ENCODE measurements at places on chromosomes 2 and 18. TPM values are rescaled to one million over a fixed set of nuclear protein-coding genes. Genes with fewer than 3 reads are reported as not detected.

The MROH2A gene
- not detected for total RNA-seq

The CACNB4 gene
- 0.23 TPM for total RNA-seq

The PDE1A gene
- not detected for total RNA-seq

The RESP18 gene
- total RNA-seq: not detected

The C2orf74 gene
- total RNA-seq: 7.9 TPM

The CCDC85A gene
- total RNA-seq: not detected

The BCL11A gene
- 0.21 TPM for total RNA-seq

The AAMP gene
- total RNA-seq: 82.9 TPM

The TEX44 gene
- total RNA-seq: not detected

The TDRD15 gene
- total RNA-seq: not detected

The GAREM1 gene
- not detected for total RNA-seq

The IRS1 gene
- total RNA-seq: 1.9 TPM

The IGFBP2 gene
- 32.5 TPM for total RNA-seq

The PROM2 gene
- 0.59 TPM for total RNA-seq

The POTEI gene
- not detected for total RNA-seq

The FOXI3 gene
- not detected for total RNA-seq

The AAK1 gene
- 108 TPM for total RNA-seq

The KIF1A gene
- 0.97 TPM for total RNA-seq

DNA sequence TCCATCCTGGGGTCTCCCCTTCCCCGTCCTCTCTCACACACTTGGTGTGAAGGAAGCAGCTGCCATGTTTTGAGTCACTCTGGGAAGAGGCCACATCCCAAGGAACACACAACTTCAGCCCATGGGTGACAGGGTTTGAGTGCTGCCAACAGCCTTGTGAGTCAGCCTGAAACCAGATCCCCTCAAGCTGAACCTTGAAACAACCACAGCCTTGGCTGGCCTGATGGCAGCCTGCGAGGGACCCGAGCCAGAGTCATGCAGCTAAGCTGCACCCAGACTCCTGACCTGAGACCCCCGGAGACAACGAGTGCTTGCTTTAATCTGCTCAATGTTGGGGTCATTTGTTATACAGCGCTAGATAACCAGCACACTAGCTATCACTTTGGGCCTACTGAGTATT lies 19.3 kb upstream of the MC2R start:
- no peak for DNase-seq

- no peak for DNase-seq
These were observed 317.7 kb downstream of the RDH14 start for GRCh38 chr2:18242716-18243115.

GRCh38 chr2:114068438-114068837 lies 178.5 kb downstream of the ACTR3 start:
- no peak for DNase-seq

- no peak for DNase-seq
These were observed 13.6 kb upstream of the CXXC1 start for GRCh38 chr18:50301074-50301473.

GRCh38 chr2:68741805-68742306 lies 7.2 kb downstream of the ARHGAP25 start:
- peak; percentile 4 for DNase-seq

DNA sequence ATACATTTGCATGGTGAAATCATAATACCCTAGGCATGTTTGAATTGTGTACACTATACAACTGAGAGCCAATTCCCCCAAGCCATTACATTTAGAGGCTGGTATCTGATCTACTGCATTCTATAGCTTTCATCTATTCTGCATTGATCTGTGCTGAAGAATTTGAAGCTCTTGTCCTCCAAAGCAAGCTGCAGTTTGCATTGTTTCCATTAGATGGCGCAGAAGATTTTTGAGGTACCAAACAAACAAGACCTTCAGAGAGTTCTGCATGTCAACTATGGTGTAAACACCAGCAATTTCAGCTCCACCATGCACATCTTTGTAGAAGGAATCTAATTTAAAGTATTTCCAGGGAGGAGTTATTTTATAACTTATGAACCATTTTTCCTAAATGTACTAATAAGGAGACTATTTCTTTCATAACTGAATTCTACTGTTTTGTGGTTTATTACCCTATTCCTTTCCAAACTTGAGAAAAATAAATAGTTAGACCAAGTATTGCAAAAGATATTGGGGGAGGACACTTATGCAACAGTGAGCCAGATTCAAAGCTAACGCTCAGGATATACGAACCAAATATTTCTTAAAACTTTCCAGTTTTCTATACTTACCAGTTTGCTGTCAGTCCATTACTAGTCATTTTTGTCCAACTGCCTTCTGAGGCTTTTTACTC lies 761.8 kb upstream of the ACVR2A start:
- DNase-seq: peak; percentile 31

DNA sequence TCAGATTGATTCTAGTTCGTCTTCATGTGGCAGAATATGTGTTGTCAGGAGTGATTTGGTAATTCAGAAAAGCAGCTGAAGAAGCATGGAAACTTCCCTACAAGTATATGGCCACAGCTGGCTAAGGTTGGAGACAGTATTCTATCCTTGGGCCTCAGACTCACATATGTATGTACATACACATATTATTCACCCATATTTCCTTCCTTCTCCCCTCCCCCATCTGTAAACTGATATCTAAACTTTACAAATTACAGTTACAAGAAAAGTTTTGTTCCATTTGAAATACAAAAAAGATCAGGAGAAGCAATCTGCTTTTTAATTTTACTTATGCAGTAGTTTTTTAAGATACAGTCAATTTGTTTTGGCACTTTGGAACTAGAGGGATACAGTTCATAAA lies 3.1 kb downstream of the SP3 start:
- DNase-seq: no peak

GRCh38 chr2:154452906-154453493 lies 245.5 kb upstream of the KCNJ3 start:
- DNase-seq: no peak

- DNase-seq: no peak
These were observed 39.0 kb downstream of the TBC1D8 start for GRCh38 chr2:101111917-101112771.

GRCh38 chr2:186347472-186347871 lies 138.6 kb upstream of the ZC3H15 start:
- no peak for DNase-seq

DNA sequence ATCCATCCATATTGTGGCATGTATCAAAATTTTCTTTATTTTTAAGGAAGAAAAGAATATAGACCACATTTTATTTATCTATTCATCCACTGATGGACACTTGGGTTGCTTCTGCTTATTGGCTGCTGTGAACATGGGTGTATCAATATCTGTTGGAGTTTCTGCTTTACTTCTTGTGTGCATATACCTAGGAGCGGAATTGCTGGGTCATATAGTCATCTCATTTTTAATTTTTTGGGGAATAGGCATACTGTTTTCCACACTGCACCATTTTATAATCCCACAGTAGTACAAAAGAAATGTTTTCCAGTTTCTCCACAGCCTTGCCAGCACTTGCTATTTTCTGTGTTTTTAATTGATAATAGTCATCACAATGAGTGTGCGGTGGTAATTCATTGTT lies 197.2 kb downstream of the ACKR3 start:
- no peak for DNase-seq

- no peak for DNase-seq
These were observed 5.2 kb downstream of the CCL20 start for GRCh38 chr2:227818675-227819397.

- DNase-seq: no peak
These were observed 144.1 kb downstream of the CDC42EP3 start for GRCh38 chr2:37527361-37527760.

DNA sequence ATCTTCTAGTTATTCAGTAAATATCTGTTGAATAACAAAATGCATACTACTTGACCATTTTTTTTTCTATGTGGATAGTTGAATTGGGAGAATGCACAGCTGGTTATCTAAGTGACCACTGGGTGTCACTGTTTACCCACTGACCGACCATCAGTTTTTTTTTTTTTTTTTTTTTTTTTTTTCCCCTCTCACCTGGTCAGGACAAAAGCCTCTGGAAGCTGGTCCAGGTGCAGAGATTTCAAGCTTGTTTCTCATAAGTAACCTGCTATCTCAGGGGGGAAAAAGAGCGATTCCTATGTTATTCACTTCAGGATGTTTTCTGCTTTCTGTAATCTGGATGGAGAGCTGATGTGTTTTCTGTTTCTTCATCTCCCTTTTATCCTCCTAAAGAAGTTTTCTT lies 256.0 kb downstream of the DCDC2C start:
- no peak for DNase-seq

GRCh38 chr2:2764001-2764355 lies 432.9 kb upstream of the MYT1L start:
- DNase-seq: no peak

DNA sequence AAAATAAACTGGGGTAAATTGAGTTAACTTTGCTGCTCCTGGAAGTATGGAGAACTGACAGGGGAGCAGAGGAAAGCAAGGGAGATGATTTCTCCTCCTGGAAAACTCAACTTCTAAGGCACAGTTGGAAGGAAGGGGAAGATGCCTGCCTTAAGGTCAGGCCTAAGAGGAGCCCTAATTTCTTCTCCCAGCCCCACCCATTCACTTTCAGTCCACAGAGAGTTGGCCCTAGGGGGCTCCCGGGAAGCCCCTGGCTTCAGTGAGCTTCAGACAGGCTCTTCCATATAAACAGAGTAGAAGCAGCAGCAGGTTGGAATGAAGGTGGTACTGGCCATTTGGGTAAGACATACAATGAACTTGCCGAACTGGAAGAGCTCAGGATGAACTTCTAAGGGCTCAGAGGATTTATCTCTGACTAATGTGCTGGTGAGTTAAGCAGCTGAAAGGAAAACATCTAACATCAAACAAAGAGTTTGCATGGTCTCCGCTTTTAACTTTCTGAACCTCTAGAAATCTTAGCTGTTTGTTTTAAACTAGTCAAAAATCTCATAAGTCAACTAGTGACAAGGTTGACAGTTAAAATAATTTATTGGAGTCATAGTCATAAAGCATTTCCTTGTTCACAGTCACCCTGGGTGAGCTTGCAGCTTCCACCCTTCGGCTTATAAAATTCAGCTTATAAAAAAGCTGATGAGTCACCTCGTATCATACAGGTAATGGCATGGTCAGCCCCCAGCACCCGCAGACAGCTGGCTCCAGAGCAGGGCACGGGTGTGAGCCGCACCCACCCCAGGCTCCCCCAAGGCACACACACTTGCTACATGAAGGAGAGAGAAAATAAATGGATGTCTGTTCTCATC lies 9.8 kb downstream of the MALL start:
- no peak for DNase-seq

GRCh38 chr2:12338946-12339697 lies 377.6 kb upstream of the TRIB2 start:
- no peak for DNase-seq

- DNase-seq: no peak
These were observed 128.1 kb upstream of the MYCN start for GRCh38 chr2:15812187-15812780.

GRCh38 chr2:71004857-71005256 lies 10.2 kb upstream of the TEX261 start:
- DNase-seq: no peak

- no peak for DNase-seq
These were observed 56.8 kb upstream of the ETAA1 start for GRCh38 chr2:67340133-67341011.

DNA sequence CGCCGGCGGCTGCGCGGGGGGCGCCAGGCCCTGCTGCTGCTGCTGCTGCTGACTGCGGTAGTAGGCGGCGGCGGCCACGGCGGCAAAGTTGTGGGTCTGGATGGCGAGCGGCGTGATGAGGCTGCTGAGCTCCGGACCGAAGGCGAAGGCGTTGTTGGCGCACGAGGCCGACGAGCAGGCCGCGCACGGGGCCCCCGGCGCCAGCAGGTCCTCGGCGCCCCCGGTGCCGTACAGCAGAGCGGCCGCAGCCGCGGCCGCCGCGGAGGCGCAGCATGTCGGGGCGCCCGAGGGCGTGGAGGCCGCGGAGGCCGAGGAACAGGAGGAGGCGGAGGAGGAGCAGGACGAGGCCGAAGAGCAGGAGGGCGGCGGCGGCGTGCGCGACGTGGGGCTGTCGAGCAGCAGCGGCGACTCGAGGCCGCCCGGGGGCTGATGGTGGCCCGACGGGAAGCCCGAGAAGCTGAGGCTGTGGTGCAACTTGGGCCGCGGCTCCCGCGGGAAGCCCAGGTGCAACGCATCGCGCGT lies 1.8 kb downstream of the ZFP36L2 start:
- no peak for DNase-seq

DNA sequence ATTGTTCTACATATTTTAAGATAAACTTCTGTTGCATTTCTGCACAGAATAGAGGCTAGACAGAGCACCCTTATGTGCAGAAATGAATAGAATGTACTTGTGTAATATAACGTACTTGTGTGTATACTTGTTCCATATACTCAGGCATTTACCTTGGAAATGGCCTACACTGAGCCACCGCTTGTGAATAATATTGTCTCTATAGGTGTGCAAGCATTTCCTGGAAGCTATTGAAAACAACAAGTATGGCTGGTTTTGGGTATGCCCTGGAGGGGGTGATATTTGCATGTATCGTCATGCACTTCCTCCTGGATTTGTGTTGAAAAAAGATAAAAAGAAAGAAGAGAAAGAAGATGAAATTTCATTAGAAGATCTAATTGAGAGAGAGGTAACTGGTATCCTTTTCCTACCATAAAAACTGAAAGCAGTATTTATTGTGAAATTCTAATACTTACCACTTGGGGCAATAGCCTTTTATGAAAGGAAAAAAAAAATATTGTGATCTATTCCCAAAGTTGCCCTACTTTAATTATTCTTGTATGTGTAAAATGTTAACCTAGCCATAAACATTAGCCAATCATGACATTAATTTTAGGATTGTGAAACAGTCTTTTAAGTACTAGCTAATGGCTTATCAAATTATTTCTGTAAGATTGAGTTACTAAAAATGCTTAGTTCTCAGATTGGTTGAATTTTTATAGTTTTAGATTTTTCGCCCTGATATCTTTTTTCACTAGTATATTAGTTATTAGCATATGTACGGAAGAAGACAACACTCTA lies 18.0 kb downstream of the ZC3H15 start:
- DNase-seq: no peak

DNA sequence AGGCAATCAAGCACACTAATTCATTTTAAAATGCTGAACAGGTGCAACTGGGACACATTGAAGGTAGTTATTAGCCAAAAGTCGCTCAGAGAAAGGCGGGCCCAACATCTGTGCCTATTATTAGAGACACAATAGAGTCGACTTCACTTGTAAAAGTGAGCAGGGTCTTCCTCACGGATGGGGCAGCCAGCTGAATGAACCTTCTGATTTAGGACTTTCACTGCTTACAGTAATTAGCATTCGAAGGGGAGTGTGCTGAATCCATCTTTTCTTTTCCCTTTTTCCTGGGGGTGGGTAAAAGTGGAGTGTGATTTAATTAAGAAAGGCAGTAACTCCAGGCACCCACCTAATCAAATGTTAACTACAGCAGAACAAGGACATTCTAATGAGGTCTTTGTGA lies 677.7 kb downstream of the DCDC2C start:
- no peak for DNase-seq

DNA sequence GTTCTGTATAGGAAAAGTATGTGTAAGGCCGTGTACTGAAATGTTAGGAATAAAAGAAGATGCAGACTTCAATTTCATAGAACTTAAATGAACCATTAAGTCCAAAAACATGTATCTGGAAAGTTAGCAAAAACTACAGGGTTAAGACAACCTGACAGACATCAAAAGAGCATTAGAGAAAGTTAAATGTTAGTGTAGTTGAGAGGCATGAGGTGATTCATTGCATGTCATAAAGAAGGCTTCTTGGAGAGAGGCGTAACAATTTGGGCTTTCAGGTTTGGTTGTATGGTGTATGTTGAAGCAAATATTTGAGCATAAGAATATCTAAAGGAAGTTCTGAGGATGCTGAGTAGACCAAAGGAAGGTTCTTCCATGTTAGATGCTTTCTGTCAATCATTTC lies 6.3 kb downstream of the EPC2 start:
- no peak for DNase-seq
